ENCODE measurements at places on chromosomes 12 and 14.

GRCh38 chr14:101037021-101037817 is 133.7 kb upstream of the RTL1 start:
- DNase-seq = no peak

DNA sequence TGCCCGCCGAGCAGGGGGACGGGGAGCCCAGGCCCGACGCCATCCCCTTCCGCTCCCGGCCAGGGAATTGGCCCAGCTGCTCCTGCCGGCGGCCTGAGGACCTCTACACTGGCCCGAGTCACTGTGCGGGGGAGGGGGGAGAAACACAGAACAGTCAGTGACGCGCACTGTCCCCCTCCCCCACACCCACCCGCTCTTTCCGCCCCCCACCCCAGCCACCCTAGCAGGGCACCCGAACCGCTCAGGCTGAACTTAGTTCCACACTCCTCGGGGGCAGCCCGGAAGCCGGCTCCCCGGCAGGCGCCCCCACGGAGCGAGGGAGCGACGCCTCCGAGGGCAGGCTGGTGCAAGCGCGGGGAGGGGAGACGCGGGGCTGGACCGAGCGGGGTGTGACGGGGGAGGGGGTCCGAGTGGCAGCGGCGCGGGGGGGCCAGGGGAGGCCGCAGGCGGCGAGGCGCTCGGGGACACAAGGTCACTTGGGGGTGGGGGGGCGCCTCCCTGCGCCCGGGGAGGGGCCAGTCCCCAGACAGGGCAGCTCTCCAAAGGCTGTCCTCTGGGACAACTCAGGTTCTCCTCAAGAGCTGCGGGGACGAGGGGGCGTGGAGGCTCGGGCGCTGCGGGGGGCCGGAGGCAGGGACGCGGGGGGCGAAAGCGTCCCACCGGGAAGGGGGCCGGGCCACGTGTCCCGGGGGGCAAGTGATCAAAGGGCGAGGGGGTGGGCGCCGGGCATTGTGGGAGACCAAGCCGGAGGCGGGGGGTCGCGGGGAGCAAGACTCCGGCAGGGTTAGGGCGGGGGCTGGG is 648 bp downstream of the CHD4 start:
- peak; percentile 32 for DNase-seq

DNA sequence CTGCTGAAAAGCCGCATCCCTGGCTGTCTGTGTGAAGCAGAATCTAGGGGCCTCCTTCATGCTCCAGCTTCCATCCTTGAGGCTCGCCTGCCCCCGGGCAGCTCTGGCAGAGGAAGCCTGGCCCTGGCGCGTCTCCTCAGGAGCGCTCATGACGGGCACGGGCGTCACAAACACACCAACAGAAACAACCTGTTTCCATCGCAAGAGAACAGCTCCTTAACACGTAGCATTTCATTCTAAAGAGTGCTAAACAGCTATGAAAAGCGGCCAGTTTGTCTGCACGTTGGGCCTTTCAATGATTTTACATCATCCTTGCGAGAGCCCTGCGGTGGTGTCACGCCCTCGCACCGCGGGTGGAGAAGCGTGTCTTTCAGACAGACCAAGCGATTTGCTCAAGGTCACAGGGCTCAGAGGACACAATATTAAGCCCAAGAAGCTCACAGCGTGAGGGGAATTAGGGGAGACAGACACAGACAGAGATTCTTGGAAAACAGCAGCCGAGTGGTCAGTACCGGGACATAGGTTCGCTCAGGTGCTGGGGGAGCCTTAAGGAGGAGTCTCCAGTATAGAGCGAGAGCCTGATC is 4.9 kb downstream of the ADGRD1 start:
- no peak for DNase-seq

GRCh38 chr12:108939594-108939993 is 59.7 kb downstream of the DAO start:
- no peak for DNase-seq

GRCh38 chr12:120984351-120984898 is 6.1 kb downstream of the HNF1A start:
- no peak for DNase-seq

- DNase-seq = no peak
Observed at GRCh38 chr14:32883188-32883587, 55.5 kb upstream of the NPAS3 start.

DNA sequence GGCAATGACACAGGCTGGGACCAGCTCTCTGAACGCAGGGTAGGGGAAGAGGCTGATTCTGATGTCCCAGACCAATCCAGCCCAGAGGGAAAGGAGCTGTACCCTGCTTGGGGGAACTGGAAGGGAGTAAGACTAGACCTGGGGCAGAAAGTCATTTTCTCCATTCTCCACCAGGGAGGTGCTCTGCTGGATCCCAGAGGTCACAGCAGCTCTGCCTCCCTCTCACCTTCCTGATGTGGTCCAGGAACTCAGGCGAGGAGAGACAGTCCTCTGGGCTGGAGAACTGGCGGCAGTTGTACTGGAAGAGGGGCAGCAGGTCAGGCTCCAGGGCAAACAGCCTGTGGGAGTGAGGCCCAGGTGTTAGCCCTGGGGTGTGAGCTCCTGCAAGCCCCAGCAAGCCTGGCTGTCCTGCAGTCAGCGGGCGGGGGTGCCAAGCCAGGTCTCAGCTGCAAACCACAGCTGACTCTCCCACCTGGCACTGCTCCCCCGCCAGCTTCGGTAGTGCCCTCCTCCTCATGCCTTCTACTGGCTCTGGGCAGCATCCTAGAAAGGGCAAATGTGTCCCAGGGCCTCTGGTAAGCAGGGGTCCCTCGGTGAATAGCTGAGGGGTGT is 1.9 kb downstream of the NGB start:
- no peak for DNase-seq

DNA sequence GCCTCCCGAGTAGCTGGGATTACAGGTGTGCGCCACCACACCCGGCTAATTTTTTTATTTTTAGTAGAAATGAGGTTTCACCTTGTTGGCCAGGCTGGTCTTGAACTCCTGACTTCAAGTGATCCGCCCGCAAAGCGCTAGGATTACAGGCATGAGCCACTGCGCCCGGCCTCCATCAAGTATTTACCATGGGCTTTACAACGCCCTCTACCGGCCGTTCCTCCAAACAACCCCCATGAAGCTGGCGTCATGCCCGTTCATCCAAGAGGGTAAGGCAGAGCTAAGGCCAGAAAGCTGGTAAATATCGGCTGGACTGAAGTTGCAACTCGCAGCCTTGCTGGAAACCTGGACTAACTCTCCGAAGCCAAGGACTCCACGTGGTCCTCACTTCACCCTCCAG is 41.6 kb downstream of the RNF34 start:
- DNase-seq = no peak

- no peak for DNase-seq
Observed at GRCh38 chr12:40382217-40382616, 157.4 kb downstream of the LRRK2 start.

DNA sequence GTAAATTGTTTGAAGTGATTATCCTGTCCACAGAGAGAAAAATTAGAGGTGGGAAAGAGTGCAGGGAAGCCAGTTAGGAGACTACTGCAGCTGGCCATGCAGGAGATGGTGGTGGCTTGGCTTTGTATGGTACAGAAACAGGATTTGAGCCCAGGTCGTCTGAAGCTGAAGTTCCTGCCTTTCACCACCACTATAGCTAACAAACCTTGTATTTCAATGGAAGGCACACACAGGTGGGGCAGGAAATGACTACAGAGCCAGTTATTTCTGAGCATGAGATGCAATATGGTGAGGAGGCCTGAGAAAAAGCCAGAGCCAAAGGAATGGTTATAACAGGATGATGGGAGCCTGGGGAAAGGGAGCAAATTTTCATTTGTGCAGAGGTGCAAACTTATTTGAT is 103.9 kb downstream of the BTG1 start:
- no peak for DNase-seq

DNA sequence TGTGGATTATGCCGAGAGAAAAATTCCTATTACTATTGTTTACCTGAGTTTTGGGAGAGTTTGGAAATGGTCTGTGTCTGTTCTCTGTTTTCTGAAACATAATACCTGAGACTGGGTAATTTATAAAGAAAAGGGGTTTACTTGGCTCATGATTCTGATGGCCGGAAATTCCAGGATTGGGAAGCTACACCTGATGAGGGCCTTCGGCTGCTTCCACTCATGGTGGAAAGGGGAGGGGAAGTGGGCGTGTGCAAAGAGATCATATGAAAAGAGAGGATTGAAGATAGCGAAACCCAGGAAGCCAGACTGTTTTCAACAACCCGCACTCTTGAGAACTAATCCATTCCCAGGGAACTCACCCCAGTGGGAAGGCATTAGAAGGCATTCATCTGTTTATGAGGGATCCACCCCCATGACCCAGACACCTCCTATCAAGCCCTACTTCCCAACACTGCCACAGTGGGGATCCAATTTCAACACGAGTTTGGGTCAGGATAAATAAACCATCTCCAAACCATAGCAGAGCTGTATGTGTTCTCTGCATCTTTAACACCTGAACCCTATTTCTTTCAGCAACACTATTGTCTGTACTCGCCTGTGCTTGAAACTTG is 51.1 kb downstream of the APAF1 start:
- DNase-seq = no peak
